GM23338 (cell line): ENCODE measurements at places on chromosomes 16 and 17.
A peak's percentile ranks its signal among the peaks of the same experiment; 100 is the strongest.

GRCh38 chr16:80717611-80718010 is 86.8 kb downstream of the CDYL2 start:
- no peak for DNase-seq

- peak; percentile 77 for DNase-seq
Observed at GRCh38 chr17:57739402-57740234, 5.5 kb downstream of the CCDC182 start.

GRCh38 chr16:11667824-11668622 is at the start of gene SNN:
Gene SNN (plus strand): TSS chr16:11668455. CDS start chr16:11676060, 7,605 bp downstream.
- DNase-seq = peak; percentile 93

- DNase-seq = no peak
Observed at GRCh38 chr17:39208893-39209292, 8.8 kb downstream of the RPL19 start.

GRCh38 chr16:48394355-48394703 is 9.1 kb upstream of the SIAH1 start:
- DNase-seq = no peak

DNA sequence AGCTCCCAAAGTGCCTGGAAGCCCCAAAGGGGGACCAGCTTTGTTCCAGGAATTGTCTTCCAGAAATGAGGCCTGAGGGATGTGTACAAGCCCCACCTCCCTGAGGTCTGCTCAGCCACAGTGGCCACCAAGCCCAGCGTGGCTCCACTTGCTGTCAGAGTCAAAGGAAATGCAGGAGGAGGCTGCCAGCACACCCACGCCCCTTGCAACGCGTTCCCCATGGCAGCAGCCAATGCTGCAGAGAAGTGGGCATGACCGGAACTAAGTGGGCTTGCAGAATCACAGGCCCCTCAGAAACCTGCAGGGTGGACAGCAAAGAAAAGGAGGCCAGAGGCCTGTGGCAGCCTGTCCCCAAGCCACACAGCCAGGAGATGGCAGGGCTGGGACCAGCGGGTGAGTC is 320.8 kb downstream of the FOXL1 start:
- no peak for DNase-seq

DNA sequence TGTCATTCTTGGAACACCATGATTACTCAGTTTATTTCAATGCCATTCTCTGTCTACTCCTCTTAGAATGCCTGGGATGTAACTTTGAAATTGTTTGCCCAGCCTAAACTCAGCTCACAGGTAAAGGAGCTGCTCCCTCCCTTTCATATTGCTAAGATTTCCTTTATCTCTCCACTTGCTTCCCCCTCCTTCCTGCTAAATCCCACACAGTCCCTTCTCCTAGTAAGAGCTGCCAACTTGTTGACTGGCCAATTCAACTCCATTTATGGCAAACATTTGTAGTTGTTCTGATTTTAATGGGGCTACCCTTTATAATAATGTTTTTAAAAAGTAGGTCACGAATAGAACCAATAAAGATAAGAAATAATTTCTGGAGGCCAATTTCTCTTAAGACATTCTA is 146.1 kb downstream of the SKAP1 start:
- DNase-seq = no peak

- no peak for DNase-seq
Observed at GRCh38 chr17:44312396-44313104, 4.1 kb downstream of the RUNDC3A start.

DNA sequence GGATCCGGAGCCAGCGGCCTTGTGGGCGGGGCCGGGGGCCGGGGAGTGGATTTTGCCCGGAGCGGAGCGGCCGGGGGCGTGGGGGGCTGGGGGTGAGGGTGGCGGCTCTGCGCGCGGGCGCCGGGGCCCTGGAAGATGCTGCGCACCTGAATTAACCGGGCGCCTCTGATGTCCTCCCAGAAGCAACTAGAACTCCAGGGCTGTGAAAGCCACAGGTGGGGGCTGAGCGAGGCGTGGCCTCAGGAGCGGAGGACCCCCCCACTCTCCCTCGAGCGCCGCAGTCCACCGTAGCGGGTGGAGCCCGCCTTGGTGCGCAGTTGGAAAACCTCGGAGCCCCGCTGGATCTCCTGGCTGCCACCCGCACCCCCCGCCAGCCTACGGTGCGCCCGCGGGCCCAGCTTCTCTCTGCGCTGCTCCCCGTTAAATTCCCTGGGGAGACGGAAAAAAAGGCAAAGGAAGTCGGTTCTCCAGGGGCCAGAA is 549 bp downstream of the SLC26A11 start:
- DNase-seq = peak; percentile 43

DNA sequence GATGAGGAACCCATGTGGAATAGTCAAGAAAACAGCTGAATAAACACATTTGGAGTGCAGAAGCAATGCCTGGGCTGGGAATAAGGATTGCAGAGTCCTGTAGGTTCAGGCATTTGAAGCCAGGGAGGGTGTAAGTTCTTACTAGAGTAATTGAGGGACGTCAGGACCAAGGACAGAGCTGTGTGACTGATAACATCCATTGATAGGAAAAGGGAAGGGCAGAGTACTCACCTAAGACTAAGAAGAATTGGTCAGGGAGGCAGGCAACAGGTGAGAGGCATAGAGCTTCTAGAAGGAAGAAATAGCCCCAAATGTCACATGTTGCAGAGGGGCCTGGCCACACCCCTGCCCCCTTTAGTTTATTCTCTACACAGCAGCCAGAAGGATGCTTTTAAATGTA is 79.8 kb upstream of the TMEM132E start:
- peak; percentile 91 for DNase-seq

DNA sequence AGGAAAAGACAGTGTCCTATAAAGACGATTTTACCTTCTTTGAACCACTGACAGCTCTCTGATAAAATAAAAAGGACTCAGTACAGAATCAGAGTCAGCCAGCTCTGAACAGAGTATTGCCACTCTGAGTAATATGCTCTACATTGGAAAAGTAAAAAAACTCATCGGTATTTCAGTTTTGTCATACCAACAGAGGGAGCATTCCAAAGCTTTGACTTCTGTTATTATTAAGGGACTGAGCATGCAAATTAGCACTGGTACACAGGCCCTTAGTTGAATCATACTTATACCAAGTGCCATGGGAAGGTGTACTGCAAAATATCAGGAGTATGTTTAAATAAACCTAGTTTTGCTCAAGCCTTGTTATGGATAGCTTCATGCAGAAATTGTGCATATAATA is 509.0 kb upstream of the KIF2B start:
- DNase-seq = no peak
